Umbilical cord (tissue), 2 donors: ENCODE measurements at places on chromosomes 2 and 18.

DNA sequence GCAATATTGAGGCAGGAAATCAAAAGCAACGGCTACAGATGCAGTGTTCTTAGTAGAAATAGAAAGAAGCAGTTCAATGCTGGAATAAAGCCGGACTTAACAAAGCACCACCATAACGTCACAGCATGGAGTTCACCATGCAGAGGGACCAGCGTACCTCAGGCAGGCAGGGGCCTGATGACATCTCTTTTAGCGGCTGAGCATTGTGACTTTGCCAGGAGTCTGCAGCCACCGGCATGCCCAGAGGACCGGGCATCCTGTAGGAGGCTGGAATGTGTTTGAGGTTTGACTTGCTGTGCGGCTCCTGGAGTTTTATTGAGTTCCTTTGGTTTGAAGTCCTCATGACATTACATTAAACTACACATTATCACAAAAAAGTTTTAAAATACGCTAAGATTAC, 139.8 kb downstream of the UXS1 start:
- no peak for DNase-seq

- no peak for DNase-seq
Measured at GRCh38 chr18:1102848-1103247, 198.2 kb downstream of the ADCYAP1 start.

DNA sequence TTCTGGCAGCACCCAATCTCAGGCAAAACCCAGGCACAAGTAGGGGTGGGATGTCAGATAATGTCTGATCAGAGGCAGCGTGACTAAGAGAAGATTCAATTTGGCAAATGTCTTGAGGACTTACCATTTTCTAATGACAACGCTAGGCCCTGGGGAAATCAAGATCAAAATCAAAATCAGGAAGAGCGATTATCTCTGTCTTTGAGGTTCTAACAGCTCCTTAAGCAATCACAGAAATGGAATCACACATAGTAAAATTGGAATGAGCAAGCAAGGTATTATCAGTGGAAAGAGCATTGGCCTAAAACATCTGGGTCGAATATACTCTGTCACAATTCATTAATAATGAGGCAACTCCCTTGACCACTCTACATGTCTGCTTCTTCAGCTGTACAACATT, 8.6 kb upstream of the SERPINB2 start:
- DNase-seq = no peak

- no peak for DNase-seq
Measured at GRCh38 chr2:145845207-145845894, 1325.4 kb upstream of the ZEB2 start.

GRCh38 chr2:216909541-216910210, 49.8 kb upstream of the TNP1 start:
- DNase-seq = no peak

DNA sequence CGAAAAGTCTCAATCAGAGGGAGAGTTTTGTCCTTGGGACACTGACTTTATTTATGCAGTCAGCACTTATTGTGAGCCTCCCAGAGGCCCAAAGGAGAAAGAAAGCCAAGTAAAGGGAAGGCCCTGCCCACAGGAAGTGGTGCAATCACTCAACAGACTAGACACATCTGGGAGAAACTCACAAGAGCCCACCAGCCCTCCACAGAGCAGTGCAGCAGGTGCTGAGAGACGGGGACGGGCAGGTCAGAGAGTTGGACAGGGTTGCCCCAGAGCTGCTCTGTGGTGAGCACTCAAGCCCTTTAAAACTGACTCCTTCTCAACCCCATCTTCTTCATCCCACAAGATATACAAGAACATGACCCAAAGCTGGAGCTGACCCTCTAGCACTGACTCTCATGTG, 96.0 kb downstream of the TFCP2L1 start:
- DNase-seq = no peak

DNA sequence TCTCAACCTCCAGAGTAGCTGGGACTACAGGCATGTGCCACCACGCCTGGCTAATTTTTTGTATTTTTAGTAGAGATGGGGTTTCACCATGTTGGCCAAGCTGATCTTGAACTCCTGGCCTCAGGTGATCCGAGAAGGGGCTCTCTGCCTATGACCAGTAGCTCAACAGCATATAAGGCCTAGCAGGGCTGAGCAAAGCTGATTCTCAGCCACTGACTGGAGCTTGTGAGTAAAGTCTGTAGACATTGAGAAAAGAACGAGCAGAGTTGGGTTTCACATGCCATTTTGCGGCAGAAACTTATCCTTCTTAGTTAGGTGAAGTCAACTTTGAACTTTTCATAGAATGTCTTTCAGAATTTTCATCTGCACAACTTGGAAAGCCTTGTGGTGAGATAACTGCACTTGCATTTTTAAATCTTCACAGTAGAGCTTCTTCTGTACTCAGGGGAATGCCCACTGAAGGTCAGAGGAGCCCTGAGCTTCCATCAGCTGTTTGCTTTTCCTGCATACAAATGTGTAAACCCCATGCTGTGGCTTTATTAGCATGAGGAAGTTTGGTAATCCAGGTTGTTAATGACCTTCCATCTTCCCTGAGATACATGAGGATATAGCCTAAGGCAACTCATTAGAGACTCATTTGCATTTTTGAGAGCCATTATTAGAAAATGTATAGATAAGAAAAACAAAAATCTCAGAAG, 602.4 kb downstream of the METTL4 start:
- DNase-seq = no peak

GRCh38 chr2:28098501-28099225, 208.1 kb downstream of the BABAM2 start:
- DNase-seq = peak; percentile 67

DNA sequence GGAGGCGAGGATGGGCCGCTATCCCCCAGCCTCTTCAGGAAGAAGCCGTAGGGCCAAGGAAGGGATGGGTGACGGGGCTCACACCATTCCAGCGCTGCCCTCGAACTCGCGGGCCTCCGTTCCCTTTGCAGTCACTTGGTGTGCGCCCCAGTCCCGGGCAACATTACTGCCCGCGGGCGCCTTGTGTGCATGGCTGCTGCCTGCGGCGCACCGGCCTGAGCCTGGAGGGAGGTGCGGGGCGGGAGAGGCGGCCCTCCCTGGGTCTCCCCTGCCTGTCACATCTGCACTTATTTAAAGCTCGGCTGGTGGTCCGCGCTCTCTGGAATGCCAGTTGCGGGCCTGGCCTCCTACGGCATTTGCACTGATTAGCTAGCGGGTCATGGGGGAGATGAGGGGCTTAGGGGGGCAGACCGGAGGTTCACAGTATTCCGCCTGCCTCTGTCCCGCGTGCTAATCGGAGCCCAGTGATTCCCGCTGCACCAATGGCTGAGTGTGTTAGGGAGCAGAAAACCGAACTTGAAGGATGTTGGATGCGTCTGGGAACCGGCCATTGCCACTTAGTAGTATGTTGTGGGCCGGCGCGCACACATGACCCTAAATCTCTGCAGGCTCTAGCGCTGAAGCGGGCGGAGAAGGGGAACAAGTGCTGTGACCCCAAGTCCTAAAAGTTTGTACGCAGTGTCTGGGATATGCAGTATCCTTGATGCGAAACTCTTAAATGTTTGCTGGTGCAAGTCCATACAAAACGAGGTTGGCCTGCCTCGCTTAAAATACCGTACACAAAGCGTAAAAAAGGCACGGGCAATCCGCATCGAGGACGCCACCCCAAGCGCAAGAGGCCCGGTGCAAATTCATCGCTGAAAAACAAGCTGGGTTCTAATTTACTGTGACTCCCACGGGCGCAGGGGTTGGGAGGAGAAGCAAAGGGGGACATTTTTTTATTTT, 161.2 kb upstream of the SIX2 start:
- no peak for DNase-seq

- no peak for DNase-seq
Measured at GRCh38 chr2:219569041-219569440, 2.3 kb downstream of the OBSL1 start.

DNA sequence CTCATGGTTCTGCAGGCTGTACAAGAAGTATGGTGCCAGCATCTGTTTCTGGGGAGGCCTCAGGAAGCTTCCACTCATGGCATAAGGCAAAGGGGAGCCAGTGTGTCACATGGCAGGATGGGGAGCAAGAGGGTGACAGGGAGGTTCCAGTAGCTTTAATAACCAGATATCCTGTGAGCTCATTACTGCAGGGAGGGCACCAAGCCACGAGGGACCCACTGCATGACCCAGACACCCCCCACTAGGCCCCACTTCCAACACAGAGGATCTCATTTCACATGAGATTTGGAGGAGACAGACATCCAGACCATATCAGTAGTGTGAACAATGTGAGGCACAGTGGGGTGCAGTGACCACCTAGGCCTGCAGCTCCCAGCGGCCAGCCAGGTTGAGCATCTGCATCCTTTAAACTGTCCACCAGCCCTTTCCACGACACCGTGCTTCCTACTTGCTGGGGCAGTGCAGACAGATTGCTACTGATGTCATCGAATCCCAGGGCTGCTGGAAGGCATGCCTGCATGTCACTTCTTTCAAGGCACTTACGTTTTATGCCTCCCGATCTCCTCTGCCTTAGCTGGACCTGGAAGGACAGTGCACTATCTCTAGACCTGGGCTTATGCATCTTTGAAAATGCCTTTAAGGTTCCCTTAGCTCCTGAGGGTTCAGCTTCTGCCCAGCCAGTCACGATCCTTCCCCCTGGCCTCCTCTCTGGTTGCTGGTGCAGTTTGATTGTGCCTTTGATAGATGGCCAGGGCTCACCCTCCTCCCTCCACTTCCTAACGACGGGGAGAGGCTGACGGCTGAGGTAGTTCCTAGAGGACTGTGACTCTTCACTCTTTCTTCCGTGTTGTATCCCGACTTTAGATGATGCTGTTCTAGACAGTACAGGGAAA, 174.3 kb downstream of the FAM210A start:
- DNase-seq = no peak

GRCh38 chr2:24723665-24724064, 69.5 kb downstream of the PTRHD1 start:
- no peak for DNase-seq

DNA sequence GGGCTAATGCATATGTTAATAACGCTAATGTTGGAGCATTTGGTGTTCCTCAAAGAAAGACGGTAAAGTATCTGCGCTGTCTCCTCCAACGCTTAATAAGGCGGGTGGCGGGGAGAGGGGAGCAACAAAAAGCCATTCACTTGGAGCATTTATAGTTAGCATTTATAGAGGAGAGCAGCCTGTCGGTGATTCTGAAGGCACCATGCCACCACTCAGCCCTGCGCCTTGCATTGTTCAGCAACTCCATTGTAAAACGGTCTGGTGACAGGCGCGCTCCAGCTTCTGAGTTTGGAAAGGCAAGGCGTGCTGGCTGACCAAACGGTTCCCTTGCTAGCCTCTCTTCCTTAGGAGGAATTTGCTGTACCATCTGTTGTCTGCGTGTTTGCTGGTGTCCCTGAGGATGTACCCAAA, 83.9 kb downstream of the LYPD1 start:
- no peak for DNase-seq

- DNase-seq = no peak
Measured at GRCh38 chr2:75495862-75496261, 64.9 kb downstream of the EVA1A start.

GRCh38 chr2:88561646-88562388, 65.4 kb downstream of the EIF2AK3 start:
- no peak for DNase-seq

DNA sequence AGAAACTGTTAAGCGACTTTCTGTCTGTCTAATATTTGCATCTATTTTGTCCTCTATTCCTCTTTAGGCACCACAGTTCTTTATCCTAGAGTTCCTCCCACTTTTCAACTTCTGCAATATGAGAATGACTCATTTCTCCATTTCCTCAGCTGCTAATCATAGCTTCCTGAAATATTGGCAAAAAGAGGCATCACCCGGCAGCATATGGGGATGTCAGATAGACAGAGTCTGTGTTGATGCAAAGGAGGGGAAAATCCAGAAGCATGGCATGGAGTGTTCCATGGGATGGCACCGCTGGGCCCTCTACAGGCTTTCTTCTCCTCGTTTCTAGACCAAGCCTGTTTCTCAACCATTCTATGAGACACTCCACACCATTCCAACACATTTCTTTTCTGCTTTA, 93.4 kb downstream of the DOCK10 start:
- DNase-seq = no peak

DNA sequence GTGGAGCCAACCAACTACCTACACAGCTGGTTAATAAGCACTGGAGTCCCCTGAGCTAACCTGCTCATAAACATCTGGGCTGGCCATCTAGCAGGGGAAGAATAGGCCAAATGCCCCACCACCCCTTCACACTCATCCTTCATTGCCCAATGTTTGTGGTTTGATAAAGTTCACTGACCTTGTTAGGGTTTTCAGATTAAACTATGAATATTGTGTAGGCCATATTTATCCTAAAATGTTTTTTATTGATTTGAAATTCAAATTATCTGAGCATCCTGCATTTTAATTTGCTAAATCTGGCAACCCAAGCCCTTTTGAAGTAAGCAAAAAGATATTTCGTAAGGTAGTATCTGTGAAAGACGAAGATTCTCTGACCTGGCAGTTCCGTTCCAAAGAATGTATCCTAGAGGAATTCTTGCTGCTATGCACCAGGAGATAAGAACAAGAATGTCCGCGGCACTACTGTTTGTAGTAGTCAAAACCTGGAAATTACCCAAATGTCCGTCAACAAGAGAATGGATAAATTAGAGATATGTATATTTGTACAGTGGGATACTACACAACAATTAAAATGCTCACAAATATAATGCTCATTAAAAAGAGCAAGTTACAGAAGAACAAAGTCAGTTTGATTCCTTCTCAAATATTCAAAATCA, 5.8 kb upstream of the TLK1 start:
- DNase-seq = no peak
